ENCODE measurements at places on chromosomes 5 and 9. TPM values are rescaled to one million over a fixed set of nuclear protein-coding genes. Genes with fewer than 3 reads are reported as not detected.

The CCNG1 gene
- total RNA-seq: 374 TPM

The PCDHGB6 gene
- 1.7 TPM for total RNA-seq

The POLE3 gene
- 61.6 TPM for total RNA-seq

The PGGT1B gene
- total RNA-seq: 7.6 TPM

The PCDHGA5 gene
- not detected for total RNA-seq

The RPL35 gene
- 3,564 TPM for total RNA-seq

The LPAR1 gene
- total RNA-seq: 7.2 TPM

The SPINK7 gene
- total RNA-seq: not detected

The LHX6 gene
- total RNA-seq: 5.2 TPM

The AGXT2 gene
- not detected for total RNA-seq

The IL4 gene
- not detected for total RNA-seq

The FAM221B gene
- total RNA-seq: not detected

The CCL27 gene
- 0.41 TPM for total RNA-seq

The ORM2 gene
- total RNA-seq: 2.2 TPM

The DMGDH gene
- not detected for total RNA-seq

The SV2C gene
- total RNA-seq: under 0.01 TPM

The SCGB3A2 gene
- 51.2 TPM for total RNA-seq

The SLC28A3 gene
- not detected for total RNA-seq

The NOXA1 gene
- total RNA-seq: 0.78 TPM

The ITGA2 gene
- total RNA-seq: 1.2 TPM

The FCHSD1 gene
- 22.3 TPM for total RNA-seq

The INSL4 gene
- total RNA-seq: not detected

The PCDHB16 gene
- 0.07 TPM for total RNA-seq

The CD72 gene
- 1.9 TPM for total RNA-seq

The FBXO4 gene
- 1.4 TPM for total RNA-seq

The FOXD4 gene
- total RNA-seq: 0.26 TPM

The ABO gene
- total RNA-seq: not detected

The SLC23A1 gene
- total RNA-seq: not detected

The TARS1 gene
- total RNA-seq: 250 TPM

The TMEM215 gene
- total RNA-seq: 0.10 TPM

The TOMM5 gene
- total RNA-seq: 157 TPM

The ARL14EPL gene
- total RNA-seq: not detected

The HAVCR2 gene
- 0.18 TPM for total RNA-seq

The RLN2 gene
- total RNA-seq: 0.28 TPM

The ENG gene
- total RNA-seq: 1.4 TPM

The PTTG1 gene
- 372 TPM for total RNA-seq

The PPP3R2 gene
- total RNA-seq: not detected

The SPATA31D4 gene
- not detected for total RNA-seq

The TMEM232 gene
- 0.67 TPM for total RNA-seq

The ZDHHC11B gene
- 0.07 TPM for total RNA-seq

The PITX1 gene
- total RNA-seq: not detected
